Smooth muscle cell of the brain vasculature (primary cell): ENCODE measurements at places on chromosomes 7 and 10.

GRCh38 chr10:117167346-117167788 is 29.3 kb upstream of the VAX1 start:
- DNase-seq = no peak

GRCh38 chr10:94260455-94260854 is 102.3 kb downstream of the NOC3L start:
- DNase-seq = no peak

- DNase-seq = no peak
Measured at GRCh38 chr7:5549096-5549763, 125.6 kb upstream of the TNRC18 start.

DNA sequence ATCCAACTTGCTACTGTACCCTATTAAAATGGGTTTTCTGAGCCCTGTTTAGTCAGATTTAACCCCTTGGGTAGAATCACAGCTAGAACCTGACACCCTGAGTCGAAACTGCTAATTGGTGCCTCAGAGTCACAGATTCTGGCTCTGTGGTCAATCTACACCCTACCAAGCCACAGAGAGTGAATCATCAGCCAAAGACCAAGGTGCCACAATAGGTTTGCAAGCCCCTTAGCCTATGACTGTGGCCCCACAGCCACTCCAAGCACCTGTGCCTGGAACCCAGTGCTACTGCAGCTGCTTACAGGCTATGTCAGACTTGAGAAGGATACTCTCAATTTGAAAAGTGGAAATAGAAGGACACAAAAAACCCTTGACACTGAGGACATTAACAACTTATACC is 202.8 kb upstream of the KCND2 start:
- DNase-seq = no peak

DNA sequence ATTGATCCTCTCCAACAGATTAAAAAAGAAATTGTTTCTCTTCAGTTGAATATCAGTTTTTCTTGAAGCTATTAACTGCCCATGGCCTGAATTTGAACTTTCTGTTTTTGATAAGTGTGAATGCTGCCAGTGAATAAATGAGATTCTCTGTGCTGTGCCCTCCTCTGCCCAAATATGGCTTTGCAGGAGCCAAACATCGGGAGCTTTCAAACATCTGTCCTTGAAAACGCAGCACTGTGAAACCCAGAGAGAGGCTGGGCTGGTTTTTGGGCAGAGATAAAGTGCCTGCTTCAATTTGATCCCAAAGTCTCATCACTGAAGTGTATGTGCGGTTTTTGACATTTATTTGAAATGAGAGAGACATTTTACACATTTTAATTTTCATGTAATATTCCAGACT is 268.3 kb upstream of the SHH start:
- DNase-seq = no peak

GRCh38 chr7:30543813-30544525 is 39.3 kb upstream of the GGCT start:
- DNase-seq = no peak

- no peak for DNase-seq
Measured at GRCh38 chr10:73998929-73999691, 1.2 kb downstream of the VCL start.

GRCh38 chr10:52019077-52019555 is 295.0 kb upstream of the DKK1 start:
- DNase-seq = no peak

GRCh38 chr10:121426307-121426706 is 171.9 kb downstream of the FGFR2 start:
- no peak for DNase-seq

GRCh38 chr7:282621-283020 is 7.3 kb upstream of the FOXL3 start:
- no peak for DNase-seq

DNA sequence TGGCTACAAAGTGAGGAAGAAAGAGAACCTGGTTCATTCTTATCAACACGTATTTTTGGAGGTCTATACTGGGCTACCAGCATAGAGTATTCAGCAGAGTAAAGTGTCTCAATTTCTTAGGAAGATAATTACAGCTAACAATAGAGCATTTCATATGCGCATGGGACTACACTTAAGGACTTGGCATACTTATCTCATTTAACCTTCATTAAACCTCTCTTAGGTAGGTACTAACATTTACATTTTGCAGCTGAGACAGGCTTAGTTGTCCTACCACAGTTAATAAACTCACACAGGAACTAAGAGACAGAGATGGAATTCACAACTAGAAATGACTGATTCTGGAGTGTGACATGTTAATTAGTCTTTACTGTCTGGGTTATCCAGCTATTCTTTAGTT is 66.6 kb downstream of the NRBF2 start:
- no peak for DNase-seq

DNA sequence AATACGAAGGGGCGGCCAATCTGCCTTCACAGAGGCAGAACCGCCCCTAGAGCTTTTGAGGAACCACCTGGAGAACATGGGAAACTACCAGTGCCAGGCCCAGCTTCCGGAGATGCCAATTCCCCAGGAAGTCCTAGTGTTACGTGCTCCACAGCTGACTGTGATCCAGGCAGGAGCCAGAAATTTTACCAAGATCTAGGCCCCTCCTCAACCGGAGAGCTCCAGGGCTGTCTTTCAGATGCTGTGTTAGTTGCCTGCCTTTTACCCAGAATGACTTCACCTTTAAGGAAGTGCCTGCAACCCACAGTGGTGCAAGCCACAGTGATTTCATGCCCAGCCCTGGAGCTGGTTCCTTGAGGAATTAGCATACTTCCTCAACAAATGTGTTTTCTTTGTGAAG is 62.9 kb downstream of the ELMO1 start:
- no peak for DNase-seq

- no peak for DNase-seq
Measured at GRCh38 chr10:119395280-119396007, 147.1 kb downstream of the RGS10 start.

GRCh38 chr10:73159038-73159648 is 8.7 kb downstream of the ECD start:
- peak; percentile 21 for DNase-seq

DNA sequence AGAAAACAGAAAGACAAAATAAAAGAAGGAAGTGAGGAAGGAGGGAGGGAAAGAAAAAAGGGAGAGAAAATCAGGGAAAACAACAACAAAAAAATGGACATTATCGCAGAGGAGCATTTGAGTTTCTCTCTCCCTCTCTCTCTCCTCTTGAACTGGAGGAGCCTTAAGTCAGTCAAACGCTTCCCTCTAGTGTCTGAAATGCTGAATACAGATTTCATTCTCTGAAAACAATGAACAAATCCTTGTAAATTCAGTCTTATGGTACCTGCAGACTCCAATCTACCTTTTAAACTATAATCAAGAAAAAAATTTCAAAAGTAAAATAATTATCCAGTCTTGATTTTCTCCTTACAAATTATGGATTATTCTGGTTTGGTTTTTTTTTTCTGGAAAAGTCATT is 89.2 kb upstream of the PFKP start:
- DNase-seq = no peak

DNA sequence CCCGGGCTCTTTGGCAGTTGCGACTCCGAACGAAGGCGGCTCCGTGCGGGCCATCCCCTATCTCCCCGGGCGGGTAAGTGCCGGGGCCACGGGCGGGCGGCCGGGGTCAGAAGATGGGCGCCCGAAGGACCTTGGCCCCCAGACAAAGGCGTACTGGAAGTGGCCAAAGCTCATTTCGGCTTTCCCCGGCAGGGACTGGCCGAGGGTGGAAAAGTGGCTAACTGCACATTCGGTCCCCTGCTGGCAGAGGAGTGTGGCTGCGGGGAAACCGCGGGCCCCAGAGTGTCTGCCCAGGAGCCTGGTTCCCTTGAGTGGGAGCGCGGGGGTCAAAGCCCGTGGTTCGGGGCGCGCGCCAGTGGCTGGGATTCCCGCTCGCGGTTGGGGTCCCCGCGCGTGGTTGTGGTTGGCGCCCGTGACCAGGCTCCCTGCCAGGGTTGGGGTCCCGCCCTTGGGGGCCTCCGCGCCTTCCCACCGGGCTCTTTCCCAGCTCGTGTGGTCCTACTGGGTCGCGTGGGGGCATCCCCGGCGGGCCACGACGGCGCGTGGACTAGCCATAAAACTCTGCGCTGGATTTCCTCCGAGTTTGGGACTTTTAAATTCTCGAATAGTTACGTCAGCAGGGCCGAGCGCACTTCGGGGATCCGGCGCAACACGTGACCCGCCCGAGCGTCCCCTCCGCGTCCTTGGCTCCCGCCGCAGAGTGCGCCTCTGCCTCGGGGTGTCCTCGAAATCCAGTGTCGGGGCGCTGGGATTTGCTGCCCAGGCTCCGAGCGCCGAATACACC is 124.4 kb downstream of the TACC2 start:
- DNase-seq = no peak

DNA sequence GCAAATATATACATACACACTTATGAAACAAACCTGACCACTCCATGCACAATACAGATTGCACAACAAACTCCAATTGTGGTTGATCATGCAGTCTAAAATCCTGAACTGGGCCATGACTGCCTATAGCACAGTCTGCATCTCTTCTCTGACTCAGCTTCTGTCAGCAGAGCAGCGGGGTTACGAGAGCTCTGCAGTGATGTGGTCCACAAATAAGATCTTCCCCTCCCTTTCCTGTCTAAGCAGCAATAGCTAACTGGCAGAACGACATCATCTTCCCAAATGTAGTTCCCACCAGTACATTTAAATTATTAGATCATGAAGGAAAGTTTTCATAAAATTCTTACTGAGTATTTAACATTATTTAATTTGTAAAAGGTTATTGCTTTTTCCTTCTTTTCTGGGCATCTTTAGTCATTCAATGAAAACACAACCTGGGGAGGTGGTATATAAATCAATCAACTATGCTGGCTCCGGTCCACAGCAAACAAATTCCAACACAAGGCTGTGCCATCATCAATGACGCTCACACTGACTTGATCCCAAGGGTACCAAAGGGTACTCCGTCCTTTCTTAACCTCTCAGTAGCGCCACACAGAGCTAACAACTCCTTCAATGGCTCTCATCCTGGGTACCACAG is 17.1 kb downstream of the ARHGAP21 start:
- DNase-seq = peak; percentile 79

DNA sequence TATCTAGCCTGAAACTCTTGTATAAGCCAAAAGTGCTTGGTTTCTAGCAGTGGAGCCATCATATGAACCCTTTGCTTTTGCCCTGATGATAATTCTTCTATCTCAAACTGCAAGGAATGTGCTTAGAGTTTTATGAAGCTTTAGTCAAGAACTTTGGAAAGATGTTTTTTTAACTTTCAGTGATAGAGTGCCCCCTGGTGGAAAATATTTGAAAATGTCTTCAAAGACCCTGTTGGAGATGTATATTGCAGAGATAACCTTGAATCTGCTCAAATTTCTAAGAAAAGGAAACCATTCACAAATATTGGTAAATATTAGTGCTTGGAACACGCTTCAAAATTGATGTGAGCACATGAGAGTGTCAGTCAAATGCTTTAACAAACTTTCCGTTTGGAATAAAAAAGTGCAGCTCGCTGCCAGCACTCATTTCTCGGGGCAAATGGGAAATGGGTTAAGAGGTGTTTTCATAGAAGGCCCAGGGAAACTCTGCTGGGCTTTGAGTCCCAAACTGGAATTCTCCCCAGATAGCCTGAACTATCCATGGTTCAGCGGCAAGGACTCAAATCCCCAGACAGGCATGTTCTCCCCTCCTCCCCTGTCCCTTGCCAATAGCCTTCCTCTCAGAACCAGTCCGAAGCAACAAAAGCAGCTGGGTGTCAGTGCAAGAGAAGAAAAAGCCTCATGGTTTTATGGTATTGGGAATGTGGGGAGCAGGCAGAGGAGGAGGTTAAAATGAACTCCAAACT is 129.3 kb downstream of the MYOF start:
- DNase-seq = peak; percentile 31

DNA sequence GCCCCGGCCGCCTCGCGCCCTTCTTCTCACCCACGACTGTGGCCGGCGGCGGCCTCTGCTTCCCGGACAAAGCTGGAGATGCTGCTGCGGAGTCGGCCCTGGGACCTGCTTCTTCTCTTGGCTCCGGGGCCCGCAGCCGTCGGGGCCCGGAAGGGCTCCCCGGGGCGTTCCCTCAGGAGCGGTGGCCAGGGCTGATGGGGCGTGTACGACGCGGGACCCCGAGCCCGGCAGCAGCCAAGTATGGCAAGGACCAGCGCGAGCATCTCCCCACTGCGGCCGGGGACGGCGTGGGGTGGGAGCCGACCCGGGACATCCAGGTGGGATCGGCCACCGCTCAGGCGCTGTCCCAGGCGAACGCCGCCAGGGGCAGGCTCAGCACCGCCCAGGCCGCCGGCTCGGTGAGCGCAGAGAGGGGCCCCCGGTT is 27.6 kb upstream of the BMS1 start:
- no peak for DNase-seq

- DNase-seq = no peak
Measured at GRCh38 chr7:101402081-101402779, 39.6 kb downstream of the COL26A1 start.

DNA sequence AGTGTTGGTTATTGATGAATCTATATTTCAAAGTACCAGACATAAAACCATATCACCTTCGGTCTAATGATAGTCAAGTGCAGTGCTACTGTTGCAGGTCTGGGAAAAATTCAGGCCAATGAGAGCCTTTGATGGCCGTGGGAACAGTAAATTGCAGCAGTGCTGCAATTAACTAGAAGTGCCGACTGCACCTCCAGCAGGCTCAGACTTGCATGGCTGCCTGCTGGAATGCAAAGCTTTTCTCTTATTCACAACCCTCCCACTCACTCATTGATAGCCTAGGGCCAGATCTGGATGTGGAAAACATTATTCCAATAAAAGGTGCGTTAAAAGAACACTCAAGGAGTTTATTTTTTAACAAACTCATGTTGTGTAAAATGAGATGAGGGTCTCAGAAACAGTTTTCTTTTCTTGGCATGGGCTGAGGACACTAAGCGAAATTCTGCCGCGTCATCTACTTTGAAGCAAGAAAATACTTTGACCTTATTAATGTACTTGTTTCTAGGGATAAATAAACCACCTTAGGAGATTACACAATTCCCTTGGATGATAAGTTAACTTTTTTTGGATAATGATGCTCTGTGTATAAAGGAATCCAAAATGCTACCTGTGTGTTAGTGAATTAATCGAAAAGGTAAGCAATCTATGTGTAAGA is 17.1 kb downstream of the PLXDC2 start:
- no peak for DNase-seq
